ENCODE measurements at places on chromosomes 16 and 17.

GRCh38 chr17:80504686-80505413 is 28.4 kb upstream of the NPTX1 start:
- DNase-seq: no peak

- no peak for DNase-seq
These were observed 11.1 kb downstream of the PIMREG start for GRCh38 chr17:6455321-6455705.

DNA sequence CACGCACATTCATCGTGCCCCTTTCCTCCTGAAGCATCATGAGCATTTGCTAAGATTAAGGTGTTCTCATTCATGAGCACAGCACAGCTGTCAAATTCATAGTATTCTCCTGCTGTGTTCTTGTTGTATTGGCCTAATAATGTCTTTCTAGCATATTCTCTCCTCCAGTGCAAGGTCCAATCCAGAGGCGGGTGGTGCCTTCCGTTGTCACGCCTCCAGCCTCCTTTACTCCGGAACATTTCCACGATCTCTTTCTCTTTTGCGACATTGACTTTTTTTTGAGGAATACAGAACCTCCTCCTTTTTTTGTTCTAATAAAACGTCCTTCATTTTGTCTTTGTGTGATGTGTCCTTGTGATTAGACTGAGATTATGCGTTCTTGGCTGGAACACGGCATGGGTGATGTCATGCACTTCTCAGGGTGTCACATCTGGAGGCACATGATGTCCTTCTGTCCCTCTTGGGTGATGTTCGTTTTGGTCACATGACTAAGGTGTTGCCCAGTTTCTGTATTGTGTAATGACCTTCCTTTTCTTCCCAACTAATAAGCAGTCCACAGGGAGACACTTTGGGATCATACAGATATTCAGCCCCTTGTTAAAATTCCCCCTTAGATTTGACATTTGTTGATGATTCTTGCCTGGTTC is 66.3 kb downstream of the CLEC16A start:
- DNase-seq: no peak

GRCh38 chr16:67170949-67171649 is 761 bp downstream of the NOL3 start:
- peak; percentile 45 for DNase-seq

GRCh38 chr17:33786478-33786877 is 468.6 kb upstream of the CCL2 start:
- no peak for DNase-seq

GRCh38 chr17:3636908-3637373 is 381 bp downstream of the CTNS start:
- no peak for DNase-seq

GRCh38 chr16:13997933-13998332 is 73.2 kb upstream of the MRTFB start:
- DNase-seq: peak; percentile 47

GRCh38 chr17:64657610-64658125 is 4.4 kb downstream of the SMURF2 start:
- DNase-seq: no peak

DNA sequence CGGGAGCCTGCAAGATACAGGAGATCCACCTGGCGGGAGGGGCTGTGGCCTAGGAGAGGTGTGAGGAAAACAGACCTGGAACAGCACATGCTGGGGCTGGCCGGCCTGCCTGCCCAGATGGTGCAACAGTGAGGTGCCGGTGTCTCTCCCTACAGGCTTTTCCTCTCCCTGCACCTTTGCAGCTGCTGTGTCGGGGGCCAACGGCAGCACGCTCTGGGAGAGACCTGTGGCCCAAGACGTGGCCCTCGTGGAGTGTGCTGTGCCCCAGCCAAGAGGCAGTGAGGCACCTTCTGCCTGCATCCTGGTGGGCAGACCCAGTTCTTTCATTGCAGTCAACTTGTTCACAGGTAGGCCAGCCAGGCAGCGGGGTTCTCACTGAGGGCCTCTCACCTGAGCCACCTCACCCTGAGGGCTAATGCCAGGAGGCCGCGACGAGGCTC is 15.9 kb downstream of the RGS11 start:
- DNase-seq: no peak

DNA sequence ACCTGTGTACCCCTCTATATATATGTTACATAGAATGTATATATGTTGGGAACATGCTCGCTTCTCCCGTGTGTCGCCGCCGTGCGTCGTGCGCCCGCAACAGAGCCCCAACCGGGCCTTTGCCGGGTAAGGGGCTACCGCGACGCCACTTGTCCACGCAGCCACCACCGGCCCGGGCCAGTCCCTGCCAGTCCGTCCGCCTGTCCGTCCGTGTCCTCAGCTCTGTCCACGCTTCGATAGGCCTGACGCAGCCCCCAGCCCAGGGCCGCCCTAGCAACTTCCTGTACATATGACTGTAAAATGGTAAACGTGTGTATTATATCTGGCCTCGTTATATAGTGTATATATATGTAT is 25.9 kb downstream of the SREBF1 start:
- no peak for DNase-seq

GRCh38 chr17:64148017-64148631 is 18.2 kb upstream of the ERN1 start:
- no peak for DNase-seq

DNA sequence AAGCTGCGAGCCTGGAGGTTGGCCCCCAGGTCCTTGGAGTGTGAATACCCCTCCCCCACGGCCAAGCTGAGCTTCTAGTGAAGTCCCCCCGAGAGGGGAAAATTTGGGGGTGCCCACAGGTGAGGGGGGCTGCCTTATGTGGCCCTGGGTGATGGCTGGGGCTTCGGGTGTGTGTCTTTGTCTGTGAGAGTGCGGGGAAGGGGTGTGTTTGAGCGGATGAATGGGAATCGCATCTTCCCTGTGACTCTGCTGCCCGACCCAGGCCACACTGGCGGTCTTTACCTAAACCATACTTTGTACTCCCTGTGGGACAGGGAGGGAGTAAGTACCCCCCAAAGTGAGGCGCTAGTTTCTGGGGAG is 1.3 kb downstream of the SBK1 start:
- no peak for DNase-seq

DNA sequence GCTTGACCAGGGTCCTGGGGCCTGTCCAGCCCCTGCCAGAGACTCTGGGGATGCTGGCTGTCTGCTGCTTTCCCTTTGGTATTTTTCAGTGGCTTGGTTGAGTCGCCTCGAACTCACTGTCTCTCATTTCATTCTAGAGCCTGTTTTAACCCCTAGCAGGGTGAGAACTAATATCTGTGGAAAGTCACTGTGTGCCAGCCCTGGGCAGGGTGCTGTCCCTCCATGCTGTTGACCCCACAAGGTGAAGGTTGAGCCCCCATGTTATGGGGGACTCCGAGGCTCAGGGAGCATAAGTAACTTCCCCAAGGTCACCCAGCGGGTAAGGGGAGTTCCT is 33.0 kb downstream of the DCAKD start:
- no peak for DNase-seq

- DNase-seq: no peak
These were observed 4.4 kb downstream of the CDC27 start for GRCh38 chr17:47184681-47185080.

DNA sequence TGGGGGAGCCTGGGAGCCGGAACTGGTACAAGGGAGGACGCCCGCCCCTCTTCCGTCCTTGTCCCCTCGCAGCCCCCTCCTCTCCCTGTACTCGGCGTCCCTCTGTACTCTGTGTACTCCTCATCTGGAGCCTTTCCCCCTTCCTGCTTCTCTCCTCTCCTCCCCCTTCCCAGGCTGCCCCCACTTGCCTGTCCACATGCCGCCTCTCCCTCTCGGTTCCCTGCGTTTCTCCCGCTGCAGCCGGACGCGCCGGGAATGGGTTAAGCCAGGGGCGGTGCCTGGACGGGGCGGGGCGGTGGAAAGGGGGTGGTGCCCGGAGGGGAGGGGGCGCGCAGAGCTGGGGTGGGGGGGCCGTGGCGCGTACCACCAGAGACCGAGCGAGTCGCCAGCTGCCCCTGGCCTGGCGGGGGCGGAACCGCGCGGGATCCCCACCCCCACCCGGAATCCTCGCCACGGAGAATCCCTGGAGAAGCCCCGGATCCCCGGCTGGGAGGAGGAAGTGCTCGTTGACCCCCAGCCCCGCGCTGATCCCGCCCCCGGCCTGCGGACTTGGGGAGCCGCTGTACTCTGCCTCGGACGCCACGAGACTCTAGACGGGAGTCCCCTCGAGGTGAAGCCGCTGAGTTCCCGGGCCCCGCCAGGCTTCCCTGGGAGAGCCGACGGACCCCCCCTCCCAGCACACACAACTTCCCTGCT is 22.6 kb downstream of the GJD3 start:
- peak; percentile 68 for DNase-seq

DNA sequence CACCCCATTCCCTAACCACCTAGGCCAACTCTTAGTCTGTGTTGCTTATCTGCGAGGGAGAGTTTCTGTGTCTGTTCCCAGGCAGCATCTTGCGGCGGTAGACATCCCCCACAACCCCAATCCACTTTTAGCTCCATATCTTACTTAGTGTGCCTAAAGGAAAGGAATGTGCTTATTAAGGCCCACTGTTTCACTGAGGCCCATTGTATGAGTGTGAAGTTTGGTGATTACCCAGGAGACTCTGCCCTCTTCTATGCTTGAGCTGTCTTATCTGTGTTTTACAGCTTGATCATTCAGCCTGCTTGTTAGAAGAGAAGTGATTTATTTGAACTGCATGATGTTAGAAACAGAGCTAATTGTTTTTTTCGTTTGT is 10.3 kb upstream of the MLYCD start:
- no peak for DNase-seq

DNA sequence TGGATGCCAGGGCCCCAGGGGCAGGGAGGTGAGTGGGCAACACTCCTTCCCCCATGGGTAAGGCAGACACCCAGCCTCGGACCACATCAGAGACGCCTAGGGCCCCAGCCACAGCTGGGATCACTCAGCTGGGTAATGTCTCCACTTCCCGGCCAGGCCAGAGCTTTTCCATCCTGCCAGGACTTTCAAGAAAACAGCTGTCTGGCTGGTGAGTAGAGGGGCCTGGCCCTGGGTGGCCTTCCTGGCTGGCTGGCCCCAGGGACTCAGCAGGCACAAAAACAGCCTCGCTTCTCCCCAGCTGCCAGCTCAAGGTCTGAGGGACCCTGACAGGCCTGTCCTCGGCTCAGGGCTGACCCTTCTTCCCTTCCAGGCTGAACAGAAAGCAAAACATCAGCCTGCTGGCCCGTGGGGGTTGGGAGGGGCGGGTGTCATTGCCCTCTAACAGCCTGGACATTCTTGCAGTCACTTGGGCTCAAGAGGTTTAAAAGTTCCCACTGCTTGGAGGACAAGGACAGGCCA is 45.3 kb upstream of the JPH3 start:
- DNase-seq: no peak

- DNase-seq: peak; percentile 43
These were observed 390 bp downstream of the ZNRF1 start for GRCh38 chr16:74999219-74999608.
